ENCODE measurements at places on chromosomes 6 and 20.

DNA sequence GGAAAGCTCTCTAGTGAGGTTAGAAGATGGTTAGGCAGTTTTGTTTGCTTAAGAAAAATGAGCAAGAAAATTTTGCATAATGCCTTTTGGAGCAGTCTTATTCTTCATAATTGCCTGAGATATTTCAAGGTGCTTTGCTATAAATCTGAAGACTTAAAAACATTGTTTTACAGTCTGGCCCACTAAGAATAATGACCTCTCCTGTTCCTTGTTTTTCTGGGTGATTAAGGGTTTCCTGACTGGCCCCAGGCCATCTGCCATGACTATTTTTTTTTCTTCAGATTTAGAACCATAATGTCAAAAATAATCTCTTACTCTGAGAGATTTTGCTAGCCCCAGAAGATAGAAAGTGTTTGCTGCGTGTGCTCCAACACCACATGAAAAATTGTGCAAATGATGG, 72.3 kb upstream of the CENPW start:
- DNase-seq, result no peak

GRCh38 chr6:33057222-33058150, 16.0 kb downstream of the HLA-DPA1 start:
- no peak for DNase-seq

DNA sequence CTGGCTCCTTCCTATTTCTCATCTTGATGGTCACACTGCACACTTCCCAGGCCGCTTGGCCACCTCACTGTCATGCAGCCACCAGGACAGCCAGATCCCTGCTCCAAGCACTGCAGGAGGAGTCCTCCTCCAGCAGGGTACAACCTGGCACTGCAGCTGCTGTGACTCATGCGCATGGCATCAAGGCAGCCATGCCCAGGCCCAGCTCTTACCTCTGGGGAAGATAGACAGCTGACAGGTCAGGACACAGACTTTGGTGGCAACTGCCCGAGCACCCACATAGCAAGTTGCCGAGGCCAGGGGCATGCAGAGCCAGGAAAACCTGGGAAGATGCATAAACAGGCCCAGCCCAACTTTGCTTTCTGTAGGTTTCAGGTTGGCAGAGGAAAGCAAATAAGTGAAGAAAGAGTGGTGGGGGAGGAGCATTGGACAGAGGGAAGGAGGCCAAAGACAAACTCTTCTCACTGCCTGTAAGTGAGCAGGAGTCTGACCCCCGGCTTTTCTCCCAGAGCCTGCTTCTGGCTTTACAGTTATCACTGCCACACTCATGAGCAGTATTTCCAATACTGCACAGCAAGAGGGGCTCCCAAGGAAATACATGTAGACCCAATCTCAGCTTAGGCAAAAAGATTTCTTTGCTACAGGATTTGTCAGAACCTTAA, 38.8 kb downstream of the SLC22A3 start:
- DNase-seq, result no peak

DNA sequence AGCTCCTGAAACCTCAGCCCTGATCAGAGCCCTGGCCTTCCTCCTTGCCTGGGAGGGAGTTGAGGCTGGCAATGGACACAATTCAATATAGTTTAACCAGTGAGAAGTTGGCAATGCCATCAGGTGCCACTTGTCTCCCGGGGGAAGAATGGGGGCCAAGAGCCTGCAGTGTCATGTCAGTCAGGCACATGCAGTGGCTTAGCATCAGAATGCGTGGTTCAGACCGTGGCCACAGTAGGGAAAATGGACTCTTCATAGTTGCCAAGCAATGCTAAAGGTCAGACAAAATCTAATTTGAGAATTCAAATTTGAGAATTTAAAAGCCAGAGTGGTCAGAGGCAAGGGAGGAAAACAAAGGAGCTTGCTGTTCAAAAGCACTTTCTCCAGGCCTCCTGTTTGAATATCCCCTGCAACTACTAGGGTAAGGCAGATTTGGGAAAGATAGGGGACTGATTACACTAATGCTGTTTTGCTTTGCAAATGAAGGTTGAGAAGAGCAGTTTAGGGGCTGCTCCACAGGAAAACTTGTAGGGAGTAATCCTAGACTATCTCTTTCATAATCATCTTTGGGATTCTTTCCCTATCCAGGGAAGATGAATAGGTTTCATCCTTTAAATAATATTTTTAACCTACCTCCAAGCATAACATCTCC, 33.1 kb upstream of the CLIC5 start:
- DNase-seq, result no peak

DNA sequence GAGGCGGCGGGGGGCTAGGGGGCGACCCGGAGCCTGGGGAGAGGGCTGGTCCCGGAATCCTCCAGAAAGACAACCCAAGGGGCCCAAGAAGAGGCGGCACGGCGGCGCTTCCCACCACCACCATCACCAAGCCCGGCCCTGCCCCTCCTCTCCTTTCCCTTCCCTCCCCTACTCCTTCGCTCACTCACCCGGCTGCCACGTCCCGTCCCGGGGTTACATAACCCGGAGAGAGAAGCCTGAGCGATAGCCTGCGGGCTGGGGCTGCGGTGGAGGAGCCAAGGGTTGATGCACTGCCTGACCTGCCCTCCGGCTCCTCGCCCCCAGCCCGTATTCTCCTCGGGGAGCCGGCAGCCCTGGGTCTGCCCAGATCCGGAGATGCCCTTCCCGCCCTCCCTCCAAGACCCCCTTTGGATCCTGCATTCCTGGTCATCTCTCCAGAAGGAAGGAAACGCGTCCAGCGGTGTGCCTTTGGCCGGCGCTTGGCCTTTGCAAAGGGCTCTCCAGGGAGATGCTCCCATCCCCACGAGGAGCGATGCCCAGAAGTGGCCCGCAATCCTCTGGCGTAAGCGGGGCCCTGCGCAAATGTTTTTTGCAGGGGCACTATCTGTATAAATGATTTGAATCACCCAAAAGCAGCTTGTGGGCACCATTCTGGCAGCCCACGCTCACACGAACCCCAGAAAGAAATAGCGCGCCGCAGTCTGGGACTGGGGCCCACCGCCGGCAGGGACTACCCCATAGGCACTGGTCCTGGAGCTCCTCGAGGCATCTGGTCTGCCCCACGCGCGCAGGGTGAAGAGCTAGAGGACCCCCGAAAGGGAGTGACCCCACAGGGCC, 4.6 kb upstream of the CPXM1 start:
- DNase-seq, result peak; percentile 18

GRCh38 chr6:46932526-46933319, 11.0 kb upstream of the ADGRF5 start:
- DNase-seq, result no peak

DNA sequence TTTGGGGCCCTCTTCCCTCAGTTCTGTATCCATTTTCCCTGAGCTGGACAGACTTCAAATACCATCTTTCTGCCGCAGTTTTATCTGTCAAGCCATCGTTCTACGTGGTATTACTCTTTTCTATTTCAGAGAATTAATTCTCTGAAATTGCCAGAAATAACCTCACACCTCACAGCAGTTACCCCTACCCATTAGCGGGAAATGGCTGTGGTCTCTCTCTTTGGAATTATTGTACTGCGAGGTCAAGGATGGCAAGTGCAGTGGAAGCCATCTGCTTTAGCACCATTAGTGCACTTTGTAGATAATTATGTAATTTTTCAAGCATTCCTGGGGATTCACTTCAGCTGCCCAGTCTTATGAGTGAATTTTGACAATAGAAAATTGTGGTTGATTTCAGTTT, 147.8 kb upstream of the CDH4 start:
- DNase-seq, result no peak

- peak; percentile 38 for DNase-seq
Measured at GRCh38 chr6:16286151-16286522, 47.8 kb downstream of the GMPR start.

DNA sequence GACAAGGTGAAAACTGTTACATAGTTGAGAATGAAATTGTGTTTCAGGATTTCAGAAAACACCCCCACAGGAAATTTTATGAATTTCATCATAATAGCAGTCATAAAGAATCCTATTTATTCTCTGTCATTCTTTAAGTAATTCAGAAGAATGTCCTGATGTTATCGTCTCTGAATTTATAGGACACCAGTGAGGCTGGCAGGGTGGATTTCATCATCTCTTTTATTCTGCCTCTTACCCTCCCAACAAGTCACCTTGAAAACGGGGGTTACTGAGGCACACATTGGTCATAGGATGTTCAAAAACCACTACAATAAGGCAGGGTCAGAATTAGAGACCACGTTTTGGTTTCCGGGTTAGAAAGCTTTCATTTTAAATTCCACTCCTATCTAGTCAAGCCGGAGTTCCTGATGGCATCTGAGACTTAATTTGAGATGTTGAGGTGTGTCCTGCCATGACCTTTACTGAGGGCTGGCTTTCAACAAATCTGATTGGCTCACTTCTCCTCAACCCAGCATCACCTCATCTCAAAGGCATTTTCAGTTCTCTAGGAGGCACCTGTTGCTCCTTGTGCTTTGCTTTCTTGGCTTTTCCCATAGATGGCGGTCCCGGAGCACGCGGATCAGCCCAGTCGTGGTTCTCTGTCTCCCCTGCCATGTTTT, 230.6 kb upstream of the SUPT3H start:
- DNase-seq, result no peak

DNA sequence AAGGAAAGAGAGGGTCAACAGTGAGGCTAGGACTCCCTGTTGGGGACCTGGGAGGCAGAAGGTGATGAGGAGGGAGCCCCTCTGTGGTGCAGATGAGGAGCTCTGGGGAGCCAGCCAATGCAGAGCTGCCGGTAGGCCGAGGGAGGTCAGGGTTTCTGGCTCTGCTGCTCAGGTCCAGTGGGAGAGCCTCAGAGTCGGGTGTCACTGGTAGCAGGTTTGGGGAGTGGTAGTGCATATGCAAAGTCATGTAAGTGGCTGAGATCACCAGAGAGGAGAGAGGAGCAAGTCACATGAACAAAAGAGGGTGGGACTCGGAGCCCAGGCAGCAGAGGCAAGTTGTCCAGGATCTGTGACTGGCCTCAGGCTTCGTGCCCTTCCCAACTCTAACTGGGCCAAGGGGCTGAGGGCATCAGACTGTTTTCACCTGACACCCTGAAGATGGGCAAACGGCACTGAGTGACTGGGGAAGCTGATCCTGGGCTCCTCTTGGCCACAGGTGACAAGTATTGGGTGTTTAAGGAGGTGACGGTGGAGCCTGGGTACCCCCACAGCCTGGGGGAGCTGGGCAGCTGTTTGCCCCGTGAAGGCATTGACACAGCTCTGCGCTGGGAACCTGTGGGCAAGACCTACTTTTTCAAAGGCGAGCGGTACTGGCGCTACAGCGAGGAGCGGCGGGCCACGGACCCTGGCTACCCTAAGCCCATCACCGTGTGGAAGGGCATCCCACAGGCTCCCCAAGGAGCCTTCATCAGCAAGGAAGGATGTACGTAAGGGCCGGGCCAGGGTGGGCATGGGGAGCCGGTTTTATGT, 6.6 kb downstream of the MMP24OS start:
- no peak for DNase-seq

GRCh38 chr6:123901436-123901835, 97.8 kb downstream of the NKAIN2 start:
- DNase-seq, result no peak

DNA sequence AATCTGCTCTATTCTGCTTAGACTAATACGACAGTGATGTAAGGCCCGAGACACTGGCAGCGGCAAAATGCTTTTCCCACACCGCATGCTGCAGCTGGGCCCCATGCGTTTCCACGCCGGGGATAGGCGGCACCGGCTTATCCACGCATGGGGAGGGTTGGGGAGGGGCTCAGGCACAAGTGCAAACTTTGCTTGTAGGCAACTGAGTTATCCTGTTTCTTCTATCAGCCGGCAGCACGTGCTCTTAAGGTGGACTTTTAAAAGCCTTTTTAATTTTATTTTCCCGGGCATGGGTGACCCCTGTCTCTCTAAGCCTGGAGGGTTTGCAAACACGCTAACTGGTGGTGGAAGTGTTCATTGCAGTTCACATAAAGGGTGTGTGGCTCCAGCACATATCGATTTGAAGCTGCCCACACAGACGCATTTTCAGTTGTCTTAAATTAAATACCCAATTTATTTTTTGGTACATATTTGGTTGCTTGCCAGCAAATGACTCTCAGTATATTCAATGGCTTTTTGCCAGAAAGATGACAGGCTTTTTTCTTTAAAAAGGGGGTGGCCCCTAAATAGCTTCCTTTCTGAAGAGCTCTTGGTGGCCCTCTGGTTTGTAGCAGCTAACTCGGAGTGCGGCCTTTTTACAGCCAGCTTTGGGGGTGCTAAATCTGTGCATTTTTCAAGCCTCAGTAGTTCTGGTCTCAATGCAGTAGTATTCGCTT, 561.8 kb upstream of the AGPAT4 start:
- DNase-seq, result no peak

- no peak for DNase-seq
Measured at GRCh38 chr20:32920066-32920465, 61.3 kb downstream of the EFCAB8 start.

GRCh38 chr6:93621442-93621841, 202.1 kb upstream of the EPHA7 start:
- no peak for DNase-seq

DNA sequence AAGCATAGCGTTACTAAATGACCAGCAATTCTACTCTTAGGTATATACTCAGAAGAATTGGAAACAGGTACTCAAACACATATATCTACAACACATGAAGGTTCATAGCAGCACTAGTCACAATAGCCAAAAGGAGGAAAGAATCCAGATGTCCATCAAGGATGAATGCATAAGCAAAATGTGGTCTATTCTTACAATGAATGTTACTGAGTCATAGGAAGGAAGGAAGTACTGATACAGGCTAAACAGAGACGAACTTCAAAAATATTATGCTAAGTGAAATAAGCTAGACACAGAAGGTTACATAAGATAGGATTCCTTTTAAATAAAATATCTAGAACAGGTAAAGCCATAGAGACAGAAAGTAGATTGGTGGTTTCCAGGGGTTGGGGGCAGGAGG, 93.5 kb downstream of the MAP3K7 start:
- no peak for DNase-seq

- no peak for DNase-seq
Measured at GRCh38 chr6:133242637-133243585, 1.8 kb downstream of the EYA4 start.

DNA sequence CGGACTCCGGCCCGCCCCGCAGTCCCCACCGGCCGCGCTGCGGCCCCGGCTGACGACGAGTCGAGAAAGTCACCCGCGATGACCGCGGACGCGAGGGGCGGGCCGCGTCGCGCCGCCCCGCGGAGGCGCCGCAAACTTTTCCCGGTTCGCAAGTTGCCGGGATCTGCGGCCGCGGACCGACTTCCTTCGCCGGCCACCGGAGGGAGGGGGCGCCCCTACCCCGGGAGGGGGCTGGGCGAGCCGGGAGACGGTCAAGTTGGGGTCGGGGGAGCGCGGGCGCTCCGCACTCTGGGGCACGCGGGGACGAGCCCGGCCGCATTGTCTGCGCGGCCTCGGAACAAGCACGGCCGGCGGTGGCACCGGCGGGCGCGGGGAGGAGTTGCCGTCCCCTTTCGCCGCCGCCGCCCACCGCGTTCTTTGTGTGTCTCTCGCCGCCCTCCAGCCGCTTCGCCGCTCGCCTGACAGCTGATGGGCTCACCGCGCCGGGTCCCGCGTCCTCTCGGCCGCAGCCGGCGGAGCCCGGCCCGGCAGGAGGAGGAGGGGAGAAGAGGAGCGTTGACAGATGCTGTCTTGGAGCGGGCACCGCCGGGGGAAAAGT, 131.6 kb downstream of the OGFRL1 start:
- DNase-seq, result no peak

- DNase-seq, result no peak
Measured at GRCh38 chr6:17971128-17972073, 16.0 kb downstream of the KIF13A start.

- no peak for DNase-seq
Measured at GRCh38 chr6:6244624-6245023, 75.8 kb downstream of the F13A1 start.

Data from HL-60 (cell line).